ENCODE measurements at places on chromosomes 4 and X.

GRCh38 chr4:108384544-108384943, 215.8 kb upstream of the LEF1 start:
- no peak for DNase-seq
- H3K4me3 ChIP-seq, result no peak overlapping the region
- H3K4me1 ChIP-seq, result no peaks in the 10 kb centered on the region
- peaks cover 14% of the 10 kb centered on the region for H3K27me3 ChIP-seq

DNA sequence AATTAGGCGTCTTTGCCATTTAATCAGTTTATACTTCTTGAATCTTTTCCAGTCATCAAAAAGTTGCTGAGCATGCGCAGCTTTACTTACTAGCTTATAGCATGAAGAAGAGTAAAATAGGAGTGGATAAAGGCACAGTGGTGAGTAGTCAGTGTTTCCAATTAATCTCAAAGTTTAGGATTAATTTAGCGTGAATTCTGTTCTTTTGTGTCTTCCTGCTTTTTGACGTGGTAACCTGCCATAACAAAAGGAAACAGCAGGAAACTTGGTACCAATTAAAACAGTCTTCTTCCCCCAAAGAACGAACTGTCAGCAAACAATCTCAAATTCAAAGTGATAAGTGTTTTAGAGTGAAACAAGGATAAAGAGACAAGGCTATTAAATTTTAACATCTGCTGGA, 61.9 kb downstream of the TET2 start:
- H3K4me1 ChIP-seq, result no peaks in the 10 kb centered on the region
- H3K36me3 ChIP-seq, result peaks cover 6% of the 10 kb centered on the region
- no peak overlapping the region for H3K27ac ChIP-seq
- DNase-seq, result no peak
- H3K27me3 ChIP-seq, result no peaks in the 10 kb centered on the region

GRCh38 chr4:71110499-71110898, 117.0 kb downstream of the DCK start:
- H3K36me3 ChIP-seq, result no peaks in the 10 kb centered on the region
- no peaks in the 10 kb centered on the region for H3K27me3 ChIP-seq
- H3K27ac ChIP-seq, result no peak overlapping the region
- H3K4me1 ChIP-seq, result peaks cover 7% of the 10 kb centered on the region

GRCh38 chrX:9503261-9503660, 38.4 kb downstream of the TBL1X start:
- no peak for DNase-seq
- no peak overlapping the region for H3K27ac ChIP-seq
- peaks cover 49% of the 10 kb centered on the region for H3K36me3 ChIP-seq
- H3K27me3 ChIP-seq, result no peaks in the 10 kb centered on the region

GRCh38 chr4:40316333-40316781, 18.8 kb upstream of the CHRNA9 start:
- H3K4me3 ChIP-seq, result peak overlapping the region; percentile 97
- H3K27ac ChIP-seq, result peak overlapping the region; percentile 100
- no peaks in the 10 kb centered on the region for H3K36me3 ChIP-seq
- peaks cover 2% of the 10 kb centered on the region for H3K27me3 ChIP-seq
- peaks cover 55% of the 10 kb centered on the region for H3K4me1 ChIP-seq
- DNase-seq, result peak; percentile 94

DNA sequence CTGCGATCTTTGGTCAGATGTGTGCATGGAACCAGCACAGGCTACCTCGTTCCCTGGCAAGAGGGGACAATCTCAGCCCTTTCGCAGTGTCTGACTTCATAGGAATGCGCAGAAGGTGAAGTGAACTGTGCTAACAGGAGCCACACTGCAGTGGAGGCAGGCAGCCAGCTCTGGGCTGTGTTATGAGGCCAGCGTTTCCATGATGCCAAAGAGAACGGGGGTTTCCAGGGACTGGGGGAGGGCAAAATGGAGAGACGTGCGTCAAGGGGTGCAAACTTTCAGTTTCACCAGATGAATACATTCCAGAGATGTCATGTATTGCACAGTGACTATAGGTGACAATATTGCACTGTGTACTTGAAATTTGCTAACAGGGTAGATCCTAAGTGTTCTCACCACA, 30.4 kb downstream of the CLDN34 start:
- no peak overlapping the region for H3K4me3 ChIP-seq
- no peak for DNase-seq
- no peaks in the 10 kb centered on the region for H3K27me3 ChIP-seq
- H3K27ac ChIP-seq, result no peak overlapping the region
- peaks cover 5% of the 10 kb centered on the region for H3K4me1 ChIP-seq
- H3K36me3 ChIP-seq, result no peaks in the 10 kb centered on the region

GRCh38 chrX:142076633-142077032, 128.5 kb downstream of the MAGEC2 start:
- H3K36me3 ChIP-seq, result no peaks in the 10 kb centered on the region
- no peaks in the 10 kb centered on the region for H3K4me1 ChIP-seq
- no peak for DNase-seq
- no peak overlapping the region for H3K27ac ChIP-seq
- H3K4me3 ChIP-seq, result no peak overlapping the region
- H3K27me3 ChIP-seq, result peaks cover 2% of the 10 kb centered on the region

DNA sequence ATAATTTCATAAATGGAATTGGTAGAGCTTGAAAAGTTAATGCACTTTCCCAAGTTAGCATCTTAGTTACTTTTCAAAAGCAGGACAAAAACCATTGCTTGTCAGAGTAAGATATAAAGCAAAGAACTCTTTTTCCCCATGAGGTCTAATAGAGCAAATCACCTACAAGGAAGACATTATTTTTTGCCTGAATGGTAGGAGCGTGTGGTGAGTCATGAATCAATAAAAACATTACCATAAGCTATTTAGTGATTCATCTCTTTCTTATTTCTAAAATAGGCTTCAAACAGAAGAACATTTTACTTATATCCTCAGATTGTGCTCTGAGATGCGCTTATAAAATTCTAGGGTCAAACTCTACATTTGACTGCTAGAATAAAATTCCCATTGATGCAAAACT, 109.4 kb upstream of the GPRIN3 start:
- peaks cover 45% of the 10 kb centered on the region for H3K4me1 ChIP-seq
- H3K36me3 ChIP-seq, result no peaks in the 10 kb centered on the region

- no peak overlapping the region for H3K4me3 ChIP-seq
- H3K27me3 ChIP-seq, result peaks cover 12% of the 10 kb centered on the region
- 0 out of 2 replicates have a peak, but pooled peaks cover 8% of the 10 kb centered on the region for H3K4me1 ChIP-seq
- no peak for DNase-seq
- no peak overlapping the region for H3K27ac ChIP-seq
These were observed 43.1 kb upstream of the UCP1 start for GRCh38 chr4:140611854-140612253.

DNA sequence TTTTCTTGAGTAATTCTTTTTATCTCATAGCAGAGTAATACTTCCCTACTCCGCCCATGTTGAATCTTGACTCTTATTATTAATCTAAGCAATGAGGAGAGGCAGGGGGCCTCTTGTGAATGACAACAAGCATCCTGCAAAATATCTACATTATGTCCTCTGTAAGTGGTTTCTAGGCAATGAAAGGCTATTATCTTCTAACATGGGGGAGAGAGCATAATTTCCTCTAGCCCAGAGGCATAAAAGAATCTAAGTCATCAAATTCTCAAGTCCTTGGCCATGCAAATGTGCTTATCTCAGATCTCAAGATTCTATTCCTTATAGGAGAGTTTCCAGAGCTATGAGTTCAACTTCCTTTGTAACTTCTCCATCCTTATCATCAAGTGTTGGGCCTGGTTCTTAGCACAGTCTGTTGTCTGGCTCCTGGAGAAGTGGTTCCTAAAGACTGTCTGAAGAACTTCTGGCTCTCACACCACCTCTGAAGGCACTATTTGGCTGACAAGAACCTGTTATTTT, 423.1 kb upstream of the INTU start:
- DNase-seq, result no peak
- H3K27ac ChIP-seq, result no peak overlapping the region
- no peaks in the 10 kb centered on the region for H3K36me3 ChIP-seq
- H3K27me3 ChIP-seq, result no peaks in the 10 kb centered on the region

- H3K27ac ChIP-seq, result peak overlapping the region; percentile 84
- peak; percentile 99 for DNase-seq
- no peaks in the 10 kb centered on the region for H3K27me3 ChIP-seq
These were observed 13.3 kb upstream of the CD99 start for GRCh38 chrX:2677764-2678163.

GRCh38 chrX:24515447-24515846, 50.4 kb downstream of the PDK3 start:
- no peak overlapping the region for H3K27ac ChIP-seq
- no peaks in the 10 kb centered on the region for H3K36me3 ChIP-seq
- H3K4me1 ChIP-seq, result no peaks in the 10 kb centered on the region
- no peak for DNase-seq
- H3K27me3 ChIP-seq, result peaks cover 1% of the 10 kb centered on the region
- H3K4me3 ChIP-seq, result no peak overlapping the region

DNA sequence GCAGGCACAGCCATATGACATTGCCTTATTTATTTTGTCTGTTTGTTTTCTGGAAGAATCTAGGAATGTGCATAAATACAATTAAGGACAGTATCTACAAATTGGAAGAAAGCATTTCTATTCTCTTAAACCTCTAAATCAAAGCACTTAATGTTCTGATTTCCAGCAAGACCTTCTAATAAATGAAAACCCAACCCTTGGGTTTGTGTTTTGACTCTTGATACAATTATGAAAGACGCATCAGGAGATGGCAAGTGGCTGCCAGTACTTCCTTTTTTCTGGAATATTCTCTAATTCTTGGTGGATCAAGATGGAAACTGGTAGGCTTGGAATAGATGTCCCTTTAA, 437 bp upstream of the CPE start:
- no peaks in the 10 kb centered on the region for H3K36me3 ChIP-seq
- no peak overlapping the region for H3K27ac ChIP-seq
- peak overlapping the region; percentile 60 for H3K4me3 ChIP-seq
- H3K4me1 ChIP-seq, result no peaks in the 10 kb centered on the region
- H3K27me3 ChIP-seq, result peaks cover 8% of the 10 kb centered on the region
- no peak for DNase-seq

DNA sequence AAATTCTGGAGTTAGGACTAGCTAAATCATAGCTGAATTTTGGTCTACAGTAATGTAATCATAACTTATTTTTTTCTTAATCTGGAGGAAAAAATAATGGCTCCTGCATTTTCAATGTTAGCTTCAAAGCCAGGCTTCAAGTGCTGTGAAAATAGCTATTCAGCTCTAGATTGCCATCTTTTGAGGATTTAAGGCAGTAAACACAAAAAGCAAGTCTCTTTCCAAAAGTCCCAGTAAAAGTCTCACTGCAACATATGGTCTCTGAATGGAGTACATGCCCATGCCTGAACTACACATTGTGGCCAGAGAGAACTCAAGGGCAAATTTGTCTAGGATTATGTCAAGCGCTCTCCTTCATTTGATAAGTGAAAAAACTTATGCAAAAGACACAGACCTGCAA, 720.9 kb downstream of the FSTL5 start:
- no peaks in the 10 kb centered on the region for H3K4me1 ChIP-seq
- H3K36me3 ChIP-seq, result no peaks in the 10 kb centered on the region
- H3K27ac ChIP-seq, result no peak overlapping the region
- DNase-seq, result no peak
- no peaks in the 10 kb centered on the region for H3K27me3 ChIP-seq

GRCh38 chr4:4726051-4726450, 133.4 kb upstream of the MSX1 start:
- H3K27ac ChIP-seq, result no peak overlapping the region
- H3K4me3 ChIP-seq, result no peak overlapping the region
- H3K36me3 ChIP-seq, result peaks cover 21% of the 10 kb centered on the region
- H3K27me3 ChIP-seq, result peaks cover 19% of the 10 kb centered on the region

DNA sequence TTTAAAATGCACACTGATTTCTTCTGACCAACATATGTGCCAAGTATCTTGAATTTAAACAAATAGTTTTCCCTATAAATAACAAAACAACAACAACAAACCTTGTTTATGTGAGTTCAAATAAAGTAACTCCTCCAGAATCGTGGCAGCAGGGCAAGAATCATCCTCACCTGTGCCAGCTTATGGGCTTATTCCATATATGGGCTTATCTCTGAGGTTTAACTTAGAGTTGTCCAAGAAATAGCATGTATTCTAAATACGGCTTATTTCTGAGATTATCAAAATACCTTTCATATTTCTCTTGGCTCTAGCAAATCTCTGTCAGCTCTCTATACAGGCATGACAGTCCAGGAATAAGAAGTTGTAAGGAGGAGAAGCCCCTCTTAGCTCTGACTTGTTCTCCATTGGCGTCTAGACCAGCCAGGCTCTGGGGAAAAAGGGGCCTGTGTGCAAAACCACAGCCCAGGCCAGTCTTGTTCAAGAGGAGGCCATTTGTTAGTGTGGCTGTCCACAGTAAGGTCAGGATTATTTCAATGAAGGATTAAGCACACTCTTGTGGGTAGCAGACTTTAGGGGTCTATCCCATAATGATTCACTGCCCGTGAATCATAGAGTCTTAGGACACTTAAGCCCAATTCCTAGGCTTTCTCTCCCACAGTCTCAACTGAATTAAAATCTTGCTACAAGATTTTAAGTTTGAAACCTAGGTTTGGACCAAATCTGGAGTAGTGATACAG, 63.2 kb downstream of the FRAS1 start:
- H3K27ac ChIP-seq, result no peak overlapping the region
- no peaks in the 10 kb centered on the region for H3K4me1 ChIP-seq
- H3K27me3 ChIP-seq, result no peaks in the 10 kb centered on the region
- no peak for DNase-seq
- H3K4me3 ChIP-seq, result no peak overlapping the region

- DNase-seq, result no peak
- no peak overlapping the region for H3K27ac ChIP-seq
- H3K4me1 ChIP-seq, result no peaks in the 10 kb centered on the region
- peaks cover 35% of the 10 kb centered on the region for H3K27me3 ChIP-seq
These were observed 144.7 kb downstream of the QDPR start for GRCh38 chr4:17367201-17367600.

- peak overlapping the region; percentile 95 for H3K27ac ChIP-seq
- H3K4me1 ChIP-seq, result peaks cover 16% of the 10 kb centered on the region
- H3K36me3 ChIP-seq, result no peaks in the 10 kb centered on the region
- no peak for DNase-seq
These were observed 76.4 kb downstream of the MAGED4 start for GRCh38 chrX:52261125-52261462.

DNA sequence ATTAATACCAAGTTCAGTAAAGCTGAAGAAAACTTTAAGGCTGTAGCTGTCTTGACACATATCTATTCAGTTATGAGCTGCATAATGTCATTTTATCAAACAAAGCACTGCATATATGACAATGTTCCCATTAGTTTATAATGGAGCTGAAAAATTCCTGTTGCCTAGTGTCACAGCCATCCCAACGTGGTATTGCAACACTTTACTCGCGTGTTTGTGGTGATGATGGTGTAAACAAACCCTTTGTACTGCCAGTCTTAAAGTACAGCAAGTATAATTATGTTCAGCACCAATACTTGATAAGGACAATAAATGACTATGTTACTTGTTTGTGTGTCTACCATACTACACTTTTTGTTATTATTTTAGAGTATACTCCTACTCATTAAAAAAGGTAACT, 1415.6 kb upstream of the PCDH7 start:
- peaks cover 5% of the 10 kb centered on the region for H3K36me3 ChIP-seq
- no peak overlapping the region for H3K27ac ChIP-seq
- H3K4me1 ChIP-seq, result peaks cover 18% of the 10 kb centered on the region
- no peak for DNase-seq
- H3K4me3 ChIP-seq, result no peak overlapping the region

GRCh38 chrX:70166601-70167590, 10.4 kb upstream of the DGAT2L6 start:
- peak; percentile 81 for DNase-seq
- H3K27ac ChIP-seq, result peak overlapping the region; percentile 96
- peaks cover 10% of the 10 kb centered on the region for H3K36me3 ChIP-seq
- H3K27me3 ChIP-seq, result peaks cover 2% of the 10 kb centered on the region
- peaks cover 49% of the 10 kb centered on the region for H3K4me1 ChIP-seq
- H3K4me3 ChIP-seq, result peak overlapping the region; percentile 73

- H3K4me1 ChIP-seq, result peaks cover 31% of the 10 kb centered on the region
- peak overlapping the region; percentile 20 for H3K4me3 ChIP-seq
- H3K27me3 ChIP-seq, result peaks cover 4% of the 10 kb centered on the region
- no peaks in the 10 kb centered on the region for H3K36me3 ChIP-seq
- peak overlapping the region; percentile 81 for H3K27ac ChIP-seq
These were observed 29.6 kb downstream of the ADH7 start for GRCh38 chr4:99405433-99406115.
